ENCODE measurements at places on chromosomes 1 and 21. TPM values are rescaled to one million over a fixed set of nuclear protein-coding genes. Genes with fewer than 3 reads are reported as not detected.

- H3K4me1 ChIP-seq = no peaks in the 10 kb centered on the region
- H3K36me3 ChIP-seq = no peaks in the 10 kb centered on the region
- no peaks in the 10 kb centered on the region for H3K27me3 ChIP-seq
- DNase-seq = no peak
These were observed 66.0 kb downstream of the WLS start for GRCh38 chr1:68166348-68166747.

GBP4 gene
- total RNA-seq = 0.83 TPM

- no peaks in the 10 kb centered on the region for H3K27me3 ChIP-seq
- H3K36me3 ChIP-seq = no peaks in the 10 kb centered on the region
- H3K4me1 ChIP-seq = no peaks in the 10 kb centered on the region
- no peak overlapping the region for H3K27ac ChIP-seq
- no peak overlapping the region for H3K4me3 ChIP-seq
These were observed 654.9 kb upstream of the PKN2 start for GRCh38 chr1:88029142-88029541.

DNA sequence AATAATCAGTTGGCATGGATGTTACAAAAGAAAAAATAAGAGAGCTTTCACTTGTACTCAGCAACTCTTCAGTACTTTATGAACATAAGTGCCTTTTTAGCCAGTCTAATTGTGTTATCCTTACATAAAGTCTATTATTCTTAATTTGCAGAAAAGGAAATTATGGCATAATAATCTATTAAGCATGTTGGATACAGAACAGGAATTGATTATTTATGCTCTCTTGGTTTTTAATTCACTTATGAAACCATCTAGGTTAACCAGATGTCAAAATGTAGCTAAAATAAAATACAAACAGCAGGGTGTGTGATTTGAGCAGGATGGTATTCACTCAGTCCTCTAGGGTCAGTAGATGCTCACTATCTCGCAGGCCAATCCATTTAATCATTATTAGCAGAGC, 79.7 kb downstream of the PLPPR5 start:
- H3K4me3 ChIP-seq = no peak overlapping the region
- no peaks in the 10 kb centered on the region for H3K4me1 ChIP-seq
- no peak for DNase-seq
- no peak overlapping the region for H3K27ac ChIP-seq
- no peaks in the 10 kb centered on the region for H3K27me3 ChIP-seq
- no peaks in the 10 kb centered on the region for H3K36me3 ChIP-seq

DNA sequence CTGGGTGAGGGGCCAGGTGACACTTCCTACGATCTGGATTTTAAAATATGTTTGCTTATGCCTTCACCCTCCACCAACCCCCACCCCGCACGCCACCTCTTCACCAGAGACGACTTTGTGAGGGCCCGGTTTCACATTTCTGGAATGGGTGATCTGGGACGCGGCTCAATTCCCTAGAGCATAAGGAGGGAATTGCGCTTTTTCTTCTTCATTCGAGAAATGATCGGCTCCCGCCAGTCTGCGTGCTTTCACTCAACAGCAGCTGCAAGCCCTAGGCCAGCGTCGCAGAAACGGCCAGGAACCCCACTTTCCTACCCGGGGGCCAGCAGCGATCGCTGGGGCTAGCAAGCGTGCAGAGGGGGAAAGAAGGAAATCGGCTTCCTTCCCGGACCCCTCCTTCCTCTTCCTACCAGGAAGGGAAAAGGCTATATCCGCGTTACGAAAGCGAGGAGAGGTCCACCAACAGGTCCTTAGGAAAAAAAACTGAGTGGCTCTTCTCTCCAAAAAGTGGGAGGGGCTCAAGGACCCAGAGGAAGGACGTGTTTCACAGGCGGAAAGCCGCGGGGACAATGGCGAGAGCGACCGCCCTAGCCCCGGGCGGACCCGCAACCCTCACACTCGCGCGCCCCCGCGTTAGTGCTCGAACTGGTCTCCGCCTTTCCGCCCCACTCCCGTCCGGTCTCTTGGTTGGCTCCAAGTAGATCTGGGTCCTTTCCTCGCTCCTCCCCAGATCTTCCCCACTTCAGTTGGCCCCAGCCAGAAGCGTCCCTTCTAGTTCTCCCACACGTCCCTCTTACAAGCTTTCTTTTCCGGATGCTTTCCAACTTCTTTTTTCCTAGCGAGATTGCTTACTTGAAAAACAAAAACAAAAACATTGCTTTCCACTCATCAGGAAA, 1.1 kb upstream of the ADAMTS1 start:
- H3K27ac ChIP-seq = no peak overlapping the region
- H3K4me1 ChIP-seq = 0 out of 2 replicates have a peak, but pooled peaks cover 3% of the 10 kb centered on the region
- H3K27me3 ChIP-seq = no peaks in the 10 kb centered on the region
- DNase-seq = no peak

GRCh38 chr1:70150444-70150843, 54.9 kb downstream of the LRRC40 start:
- no peaks in the 10 kb centered on the region for H3K27me3 ChIP-seq
- H3K27ac ChIP-seq = no peak overlapping the region
- no peaks in the 10 kb centered on the region for H3K36me3 ChIP-seq

GRCh38 chr1:166271151-166271538, 104.3 kb upstream of the FAM78B start:
- DNase-seq = no peak
- H3K4me3 ChIP-seq = no peak overlapping the region
- H3K4me1 ChIP-seq = no peaks in the 10 kb centered on the region
- H3K27me3 ChIP-seq = no peaks in the 10 kb centered on the region

DNA sequence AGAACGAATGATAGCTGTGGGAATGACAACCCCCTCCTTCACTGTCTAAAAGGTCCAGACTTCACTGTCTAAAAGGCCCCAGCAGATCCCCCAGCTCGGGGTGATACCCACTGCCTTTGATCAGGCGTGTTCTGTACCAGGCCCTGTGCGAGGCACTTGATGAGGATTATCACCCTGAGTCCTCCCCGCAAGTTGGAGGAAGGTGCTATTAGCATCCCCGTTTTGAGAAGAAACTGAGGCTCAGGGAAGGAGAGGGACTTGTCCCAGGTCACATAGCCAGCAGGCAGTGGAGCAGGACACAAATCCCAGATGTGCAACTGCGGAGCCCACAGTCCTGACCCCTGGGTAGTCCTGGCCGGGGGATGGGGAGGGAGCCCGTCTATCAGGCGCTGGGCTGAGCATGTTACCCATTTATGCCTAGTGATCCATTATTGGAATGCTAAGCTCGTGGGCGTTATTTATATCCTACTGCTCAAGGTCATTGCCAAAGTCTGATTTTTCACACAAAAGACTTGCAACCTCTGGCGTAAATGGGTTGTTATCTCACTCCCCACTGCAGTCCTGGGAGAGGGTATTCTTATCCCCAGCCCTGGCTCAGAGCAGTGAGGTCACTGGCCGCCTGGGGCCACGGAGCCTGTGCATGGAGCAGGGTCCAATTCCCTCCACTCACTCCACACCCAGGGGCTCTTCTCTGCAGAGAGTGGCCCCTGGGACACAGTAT, 722.2 kb downstream of the MATN1 start:
- H3K4me1 ChIP-seq = peaks cover 23% of the 10 kb centered on the region
- H3K4me3 ChIP-seq = no peak overlapping the region
- DNase-seq = no peak
- no peaks in the 10 kb centered on the region for H3K36me3 ChIP-seq
- no peak overlapping the region for H3K27ac ChIP-seq

- no peak for DNase-seq
- H3K36me3 ChIP-seq = no peaks in the 10 kb centered on the region
- no peak overlapping the region for H3K27ac ChIP-seq
- peaks cover 18% of the 10 kb centered on the region for H3K4me1 ChIP-seq
- H3K4me3 ChIP-seq = no peak overlapping the region
These were observed 63.1 kb downstream of the CDC14A start for GRCh38 chr1:100415498-100415778.

DNA sequence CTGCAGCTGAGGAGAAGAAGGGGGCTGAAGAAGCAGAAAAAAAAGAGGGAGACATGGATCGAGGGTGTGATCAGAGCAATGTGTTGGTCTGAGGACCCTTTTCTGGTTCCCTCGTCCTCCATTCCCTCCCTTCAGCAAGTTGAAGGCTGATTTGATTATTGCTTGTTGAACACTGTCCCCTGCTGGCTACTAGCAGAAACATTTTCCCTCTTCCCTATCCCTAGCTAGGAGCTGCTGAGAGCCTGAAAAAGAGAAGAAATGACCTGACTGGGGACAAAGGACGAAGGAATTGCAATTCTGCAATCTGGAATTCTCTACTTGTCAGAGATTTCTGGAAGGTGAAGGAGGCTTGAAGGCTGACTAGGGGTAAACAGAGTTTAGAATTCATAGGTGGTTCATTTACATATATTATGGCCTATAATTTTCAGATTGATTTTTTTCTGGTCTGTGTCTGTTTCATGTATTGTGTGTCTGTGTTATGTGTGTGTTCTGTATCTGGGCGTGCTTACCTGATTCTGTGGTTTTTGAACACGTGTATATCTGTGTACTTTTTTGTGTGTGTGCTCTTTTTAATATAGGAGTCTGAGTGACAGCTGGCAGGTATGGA, 9.8 kb downstream of the NHLH1 start:
- H3K27me3 ChIP-seq = no peaks in the 10 kb centered on the region
- peaks cover 10% of the 10 kb centered on the region for H3K4me1 ChIP-seq
- DNase-seq = peak; percentile 60
- H3K27ac ChIP-seq = no peak overlapping the region
- no peaks in the 10 kb centered on the region for H3K36me3 ChIP-seq

DNA sequence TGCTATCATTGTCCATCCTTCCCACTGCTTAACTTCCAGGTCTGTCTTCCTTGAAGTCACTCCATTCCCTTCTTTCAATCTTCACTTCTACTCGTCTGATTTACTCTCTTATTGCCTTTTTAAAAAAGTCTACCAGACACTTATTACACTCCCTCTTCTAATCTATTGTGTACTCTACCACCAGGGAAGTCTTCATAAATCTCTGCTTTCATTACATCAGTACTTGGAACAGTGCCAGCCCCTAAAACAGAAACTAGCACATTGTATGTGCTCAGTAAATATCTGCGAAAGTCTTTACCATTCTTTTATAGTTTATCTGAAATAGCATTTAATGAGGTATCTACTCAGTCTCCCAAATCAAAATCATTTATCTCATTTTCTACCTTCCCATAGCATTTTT, 236.4 kb downstream of the USH2A start:
- H3K27ac ChIP-seq = no peak overlapping the region
- H3K27me3 ChIP-seq = no peaks in the 10 kb centered on the region
- DNase-seq = no peak
- no peaks in the 10 kb centered on the region for H3K4me1 ChIP-seq
- H3K36me3 ChIP-seq = no peaks in the 10 kb centered on the region

- peaks cover 20% of the 10 kb centered on the region for H3K4me1 ChIP-seq
- H3K27ac ChIP-seq = no peak overlapping the region
- no peak overlapping the region for H3K4me3 ChIP-seq
- no peaks in the 10 kb centered on the region for H3K27me3 ChIP-seq
- DNase-seq = no peak
These were observed 304.3 kb upstream of the ESRRG start for GRCh38 chr1:217027403-217028080.

- peak overlapping the region; percentile 97 for H3K27ac ChIP-seq
- H3K36me3 ChIP-seq = no peaks in the 10 kb centered on the region
- DNase-seq = peak; percentile 80
- peaks cover 62% of the 10 kb centered on the region for H3K4me1 ChIP-seq
These were observed 69.4 kb downstream of the MEGF6 start for GRCh38 chr1:3541936-3542335.

GRCh38 chr1:174703309-174703708, 255.5 kb downstream of the GPR52 start:
- no peaks in the 10 kb centered on the region for H3K27me3 ChIP-seq
- H3K27ac ChIP-seq = no peak overlapping the region
- H3K36me3 ChIP-seq = no peaks in the 10 kb centered on the region
- no peak overlapping the region for H3K4me3 ChIP-seq

GRCh38 chr1:33473900-33474299, 1.5 kb downstream of the ZSCAN20 start:
- no peak overlapping the region for H3K4me3 ChIP-seq
- H3K27ac ChIP-seq = no peak overlapping the region
- H3K4me1 ChIP-seq = peaks cover 10% of the 10 kb centered on the region

GRCh38 chr1:154568157-154568815, 708 bp downstream of the CHRNB2 start:
- H3K4me1 ChIP-seq = no peaks in the 10 kb centered on the region
- H3K36me3 ChIP-seq = no peaks in the 10 kb centered on the region
- H3K27me3 ChIP-seq = peaks cover 84% of the 10 kb centered on the region
- no peak overlapping the region for H3K27ac ChIP-seq
- no peak overlapping the region for H3K4me3 ChIP-seq
